ENCODE measurements at places on chromosomes 7 and 10. TPM values are rescaled to one million over a fixed set of nuclear protein-coding genes. Genes with fewer than 3 reads are reported as not detected.

- H3K36me3 ChIP-seq: no peaks in the 10 kb centered on the region
- no peaks in the 10 kb centered on the region for H3K4me1 ChIP-seq
- DNase-seq: no peak
- no peak overlapping the region for H3K4me3 ChIP-seq
- H3K27ac ChIP-seq: no peak overlapping the region
Observed at GRCh38 chr10:21427804-21428481, 97.5 kb downstream of the SKIDA1 start.

- H3K27me3 ChIP-seq: no peaks in the 10 kb centered on the region
- H3K4me3 ChIP-seq: peak overlapping the region; percentile 17
- H3K4me1 ChIP-seq: peaks cover 26% of the 10 kb centered on the region
- peak overlapping the region; percentile 78 for H3K27ac ChIP-seq
- H3K36me3 ChIP-seq: no peaks in the 10 kb centered on the region
- DNase-seq: no peak
Observed at GRCh38 chr10:484925-485661, 204.4 kb downstream of the DIP2C start.

- H3K4me1 ChIP-seq: no peaks in the 10 kb centered on the region
- no peak overlapping the region for H3K4me3 ChIP-seq
- no peak for DNase-seq
- H3K36me3 ChIP-seq: no peaks in the 10 kb centered on the region
Observed at GRCh38 chr10:61336831-61337230, 116.3 kb downstream of the TMEM26 start.

GRCh38 chr10:67612577-67613537 is 83.1 kb downstream of the CTNNA3 start:
- peaks cover 7% of the 10 kb centered on the region for H3K4me1 ChIP-seq
- no peak for DNase-seq
- H3K36me3 ChIP-seq: no peaks in the 10 kb centered on the region
- no peaks in the 10 kb centered on the region for H3K27me3 ChIP-seq
- H3K27ac ChIP-seq: no peak overlapping the region

The PLAC9 gene
- total RNA-seq: 33.6 TPM

The ANKRD30A gene
- not detected for total RNA-seq

The PTPRZ1 gene
- 0.87 TPM for total RNA-seq
